ENCODE measurements at places on chromosomes 2 and 18.

- no peak for DNase-seq
These were observed 12.2 kb downstream of the DGUOK start for GRCh38 chr2:73938718-73939352.

DNA sequence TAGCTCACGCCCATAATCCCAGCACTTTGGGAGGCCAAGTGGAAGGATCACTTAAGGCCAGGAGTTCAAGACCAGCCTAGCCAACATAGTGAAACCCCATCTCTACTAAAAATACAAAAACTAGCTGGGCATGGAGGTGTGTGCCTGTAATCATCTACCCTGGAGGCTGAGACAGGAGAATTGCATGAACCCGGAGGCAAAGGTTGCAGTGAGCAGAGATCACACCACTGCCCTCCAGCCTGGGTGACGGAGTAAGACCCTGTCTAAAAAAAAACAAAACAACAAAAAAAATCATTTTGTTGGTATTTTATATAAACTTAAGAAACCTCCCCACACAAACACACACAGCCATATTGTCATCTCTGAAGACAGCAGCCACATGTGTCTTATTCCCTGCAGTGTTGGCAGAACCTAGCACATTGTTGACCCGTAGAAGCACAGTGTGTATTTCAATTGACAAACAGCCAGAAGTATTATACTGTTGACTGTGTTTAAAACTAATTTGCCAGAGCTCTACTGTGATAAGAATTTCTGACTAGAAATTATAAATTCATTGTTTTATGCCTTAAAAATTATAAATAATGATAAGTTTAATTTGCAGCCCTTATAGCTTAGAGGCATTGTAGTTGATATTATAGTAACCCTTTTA is 68.1 kb downstream of the DNAJC10 start:
- no peak for DNase-seq

DNA sequence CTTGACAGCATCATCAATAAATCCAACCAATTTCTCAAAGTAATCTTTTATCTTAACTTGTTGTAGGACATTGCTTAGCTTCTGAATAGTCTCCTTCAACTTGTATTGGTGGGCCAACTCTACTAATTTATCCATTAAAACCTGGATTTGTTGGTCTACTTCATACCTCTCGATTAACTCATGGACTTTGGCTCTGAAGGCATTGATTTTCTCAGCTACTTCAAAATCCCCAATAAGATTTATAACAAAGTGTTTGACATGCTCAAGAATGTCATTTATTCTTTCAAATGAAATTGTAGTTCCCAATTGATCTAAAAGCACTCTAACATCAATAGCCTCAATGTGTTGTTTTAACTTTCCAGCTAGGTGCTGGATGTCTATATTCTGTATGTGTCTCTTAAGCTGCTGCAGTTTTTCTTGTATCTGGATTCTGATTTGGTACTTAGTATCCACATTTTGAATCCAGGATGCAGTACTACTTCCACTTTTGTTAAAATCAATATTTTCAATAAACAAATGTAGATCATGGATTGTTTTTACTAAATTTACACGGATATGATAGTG is 34.1 kb downstream of the APOB start:
- DNase-seq = no peak

DNA sequence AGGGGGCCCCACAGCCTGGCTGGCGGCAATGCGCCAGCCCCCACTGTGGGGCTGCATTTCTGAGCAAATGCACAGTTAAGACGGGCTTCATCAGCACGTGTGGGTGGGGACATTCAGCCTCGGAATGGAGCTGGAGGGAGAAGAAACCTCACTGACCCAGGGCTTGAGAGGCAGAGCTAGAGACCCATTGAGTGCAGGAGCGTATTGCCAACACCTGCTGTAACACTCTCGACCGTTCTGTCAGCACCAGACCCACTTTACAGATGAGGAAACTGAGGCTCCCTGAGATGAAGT is 200.9 kb upstream of the RAB6C start:
- DNase-seq = no peak

- DNase-seq = no peak
These were observed 129.7 kb downstream of the TPO start for GRCh38 chr2:1542971-1543370.

DNA sequence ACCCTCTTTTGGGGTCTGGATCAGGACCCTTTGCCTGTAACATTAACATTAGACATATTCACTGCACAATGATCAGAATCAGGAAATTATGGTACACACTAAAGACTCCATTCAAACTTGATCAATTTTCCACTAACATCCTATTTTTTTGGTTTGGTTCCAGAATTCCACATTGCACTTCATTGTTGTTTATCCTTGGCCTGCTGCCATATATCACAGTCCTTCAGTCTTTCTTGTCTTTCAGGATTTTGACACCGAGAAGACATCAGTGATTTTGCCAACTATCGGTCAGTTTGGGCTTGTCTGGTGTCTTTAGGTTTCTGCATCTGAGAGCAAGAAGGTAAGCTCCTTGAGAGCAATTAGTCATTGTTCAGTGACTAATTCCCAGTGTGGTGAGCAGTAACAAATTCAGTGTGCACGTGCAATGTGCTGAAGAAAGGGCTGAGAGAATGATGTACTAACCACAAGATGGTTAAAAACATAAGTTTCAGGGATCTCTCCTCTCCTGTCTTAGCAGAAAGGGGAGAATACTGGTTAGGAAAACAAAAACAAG is 23.5 kb downstream of the MARCHF4 start:
- DNase-seq = no peak

GRCh38 chr2:215787025-215787424 is 226.3 kb downstream of the MREG start:
- no peak for DNase-seq

- DNase-seq = no peak
These were observed 28.2 kb upstream of the ZEB2 start for GRCh38 chr2:144548088-144548487.

GRCh38 chr2:68235090-68235489 is 17.2 kb downstream of the PPP3R1 start:
- no peak for DNase-seq

DNA sequence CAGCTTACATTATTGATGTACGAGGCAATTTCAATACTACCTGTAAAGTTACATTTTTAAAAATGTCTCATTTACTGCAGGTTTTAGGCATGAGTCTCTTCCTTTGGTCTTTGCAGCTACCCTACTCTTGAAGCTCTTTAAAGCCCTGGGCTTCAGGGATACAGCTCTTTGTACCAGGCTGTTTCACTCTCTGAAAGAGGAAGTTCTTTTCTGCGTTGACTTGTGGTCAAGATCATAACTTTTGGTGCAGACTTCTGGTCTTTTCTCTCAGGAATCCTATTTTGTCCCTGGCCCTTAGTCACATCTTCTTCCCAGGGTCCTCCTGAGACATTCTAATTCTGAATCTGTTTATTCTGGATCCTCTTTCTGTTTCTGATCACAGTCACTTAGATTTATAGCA is 16.6 kb upstream of the HRH4 start:
- DNase-seq = no peak

GRCh38 chr2:201858281-201859184 is 52.2 kb downstream of the CDK15 start:
- DNase-seq = no peak

- DNase-seq = no peak
These were observed 56.8 kb downstream of the PMS1 start for GRCh38 chr2:189841019-189841418.

DNA sequence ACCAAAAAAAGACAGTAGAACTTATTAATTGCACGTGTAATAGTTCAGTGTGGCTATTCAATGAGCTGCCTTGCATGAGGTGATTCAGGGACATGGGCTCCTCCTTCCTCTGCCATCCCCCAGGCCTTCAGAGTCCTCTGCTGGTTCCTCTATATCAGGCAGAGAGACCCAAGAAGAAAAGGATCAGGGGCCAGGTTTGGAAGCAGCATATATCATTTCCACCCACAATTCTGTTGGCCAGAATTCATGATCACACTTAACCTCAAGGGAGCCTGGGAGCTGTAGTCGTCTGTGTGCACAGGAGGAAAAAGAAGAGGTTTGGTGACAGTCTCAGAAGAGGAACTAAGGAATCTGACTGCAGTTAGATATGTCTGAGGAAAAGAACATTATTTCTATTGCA is 114.0 kb upstream of the GLS start:
- no peak for DNase-seq

DNA sequence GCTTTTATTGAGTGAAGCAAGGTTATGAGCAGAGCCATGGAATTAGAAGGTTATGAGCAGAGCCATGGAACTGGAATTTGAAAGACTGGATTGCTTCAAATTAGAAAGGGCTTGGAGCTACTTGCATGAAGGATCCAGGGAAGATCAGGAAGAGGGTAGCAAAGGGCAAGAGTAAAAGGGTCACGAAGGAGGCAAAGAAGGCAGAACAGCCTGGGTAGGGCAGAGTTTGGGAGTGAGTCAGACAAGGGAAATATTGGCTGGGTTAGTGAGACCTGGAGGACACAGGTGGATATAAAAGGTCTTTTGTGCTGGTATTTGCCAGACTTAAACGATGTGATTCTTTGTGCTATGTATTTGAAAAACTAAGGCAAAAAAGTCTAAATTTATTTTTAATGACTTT is 65.0 kb downstream of the SEMA4F start:
- no peak for DNase-seq

DNA sequence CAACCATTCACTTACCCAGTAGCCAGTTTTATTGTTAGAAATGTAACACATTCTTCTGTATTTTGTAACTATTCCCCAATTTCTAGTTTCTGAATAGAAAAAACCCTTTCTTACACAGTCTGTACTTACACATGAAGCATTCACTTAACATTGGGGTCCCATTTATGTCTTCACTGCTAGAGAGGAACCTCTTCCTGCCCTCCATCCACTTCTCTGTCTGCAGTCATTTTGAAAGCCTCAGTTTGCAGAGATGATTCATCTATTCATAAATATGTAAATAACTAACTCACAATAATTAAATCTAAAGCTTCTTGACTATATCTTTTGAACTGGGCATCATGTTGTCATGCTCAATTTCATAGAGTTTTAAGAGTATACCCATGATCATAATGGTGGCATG is 55.9 kb downstream of the ZRANB3 start:
- no peak for DNase-seq

DNA sequence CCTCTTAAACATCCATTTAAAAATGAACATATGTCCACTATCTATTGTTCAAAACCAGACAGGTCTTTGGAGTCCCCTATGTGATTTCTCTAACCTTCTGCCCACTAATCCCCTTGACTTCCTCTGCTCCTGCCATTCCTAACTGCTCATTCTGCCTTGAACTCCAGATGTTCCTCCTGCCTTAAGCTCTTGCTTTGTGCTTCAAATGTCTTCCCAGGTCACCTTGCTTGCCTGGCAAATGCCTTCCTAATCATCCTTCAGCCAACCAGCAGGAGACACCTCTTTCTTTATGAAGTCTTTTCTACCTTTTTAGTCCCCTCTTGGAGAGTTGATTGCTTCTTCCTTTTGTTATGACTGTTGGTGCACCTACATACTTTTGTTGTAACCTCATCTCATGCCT is 1043.0 kb upstream of the CHAC2 start:
- DNase-seq = no peak

GRCh38 chr18:55323051-55323994 is 264.7 kb downstream of the TCF4 start:
- no peak for DNase-seq

GRCh38 chr18:2851771-2852170 is 5.0 kb downstream of the EMILIN2 start:
- DNase-seq = no peak

- peak; percentile 67 for DNase-seq
These were observed 40.4 kb downstream of the CYRIA start for GRCh38 chr2:16625201-16625729.

DNA sequence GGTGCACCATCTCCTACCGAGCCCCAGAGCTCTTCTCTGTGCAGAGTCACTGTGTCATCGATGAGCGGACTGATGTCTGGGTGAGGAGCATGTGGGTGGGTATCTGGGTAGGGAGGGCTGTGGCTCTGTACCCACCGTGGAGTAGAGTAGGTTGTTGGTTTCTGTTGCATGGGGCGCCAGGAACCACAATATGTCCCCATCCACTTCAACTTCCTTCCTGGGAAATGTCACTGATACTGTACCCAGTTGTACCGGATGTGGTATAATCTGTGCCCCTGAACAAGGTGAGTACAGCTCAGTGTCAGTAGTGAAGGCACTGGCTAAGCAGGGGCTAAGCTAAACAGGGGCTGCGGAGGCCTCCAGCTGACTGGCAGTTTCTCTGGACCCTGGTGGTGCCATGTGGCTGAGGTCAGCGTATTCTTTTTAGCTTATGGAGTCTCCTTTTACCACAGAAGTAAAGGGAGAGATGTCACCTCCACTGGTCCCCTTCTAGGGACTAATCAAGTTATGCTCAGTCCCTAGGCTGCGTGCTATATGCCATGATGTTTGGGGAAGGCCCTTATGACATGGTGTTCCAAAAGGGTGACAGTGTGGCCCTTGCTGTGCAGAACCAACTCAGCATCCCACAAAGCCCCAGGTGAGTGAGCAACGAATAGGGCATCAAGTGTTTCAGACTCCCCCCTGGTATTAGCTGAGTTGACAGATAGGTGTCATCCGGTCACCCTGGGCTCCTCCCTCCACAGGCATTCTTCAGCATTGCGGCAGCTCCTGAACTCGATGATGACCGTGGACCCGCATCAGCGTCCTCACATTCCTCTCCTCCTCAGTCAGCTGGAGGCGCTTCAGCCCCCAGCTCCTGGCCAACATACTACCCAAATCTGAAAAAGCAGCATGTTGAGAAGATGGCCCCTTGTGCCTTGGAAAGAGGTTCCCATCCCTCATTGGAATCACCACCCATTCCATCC is 2.7 kb downstream of the STK16 start:
- peak; percentile 74 for DNase-seq

DNA sequence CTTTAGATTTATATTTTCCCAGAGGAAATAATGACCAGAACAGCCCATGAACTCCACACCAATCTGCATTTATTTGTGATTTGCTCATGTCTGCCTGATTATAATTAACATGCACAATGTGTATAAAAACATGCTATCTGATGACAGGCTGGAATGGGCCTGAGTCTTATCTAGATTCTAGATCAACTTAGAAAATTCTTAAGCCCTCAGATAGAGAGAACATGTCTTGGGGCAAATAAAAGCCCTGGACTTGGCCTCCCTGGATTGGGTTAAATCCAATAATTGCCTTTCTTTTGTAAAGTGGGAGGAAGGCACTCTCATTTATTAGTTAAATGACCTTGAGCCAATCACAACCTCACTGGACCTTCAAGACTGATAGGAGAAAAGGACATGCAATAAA is 61.8 kb downstream of the EVA1A start:
- DNase-seq = no peak

DNA sequence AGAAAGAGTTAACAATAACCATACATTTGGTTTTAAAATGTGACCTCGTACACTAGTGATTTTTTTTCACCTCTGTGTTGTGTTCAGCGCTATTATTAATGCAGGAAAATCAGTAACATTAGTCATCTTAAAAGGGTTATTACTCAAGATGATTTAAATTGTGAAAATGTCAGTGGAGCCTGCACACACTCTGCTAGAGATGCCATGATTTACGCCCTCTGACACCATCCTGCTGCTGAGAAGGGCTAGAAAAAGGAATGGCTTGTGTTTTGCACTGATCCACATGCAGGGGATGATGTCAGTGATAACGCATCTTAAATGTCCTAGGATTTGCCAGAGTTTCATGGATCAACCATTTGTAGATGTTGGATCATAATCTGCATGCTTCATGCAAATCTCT is 121.3 kb upstream of the BOD1L2 start:
- no peak for DNase-seq
